ENCODE measurements at places on chromosomes 7 and 10.

DNA sequence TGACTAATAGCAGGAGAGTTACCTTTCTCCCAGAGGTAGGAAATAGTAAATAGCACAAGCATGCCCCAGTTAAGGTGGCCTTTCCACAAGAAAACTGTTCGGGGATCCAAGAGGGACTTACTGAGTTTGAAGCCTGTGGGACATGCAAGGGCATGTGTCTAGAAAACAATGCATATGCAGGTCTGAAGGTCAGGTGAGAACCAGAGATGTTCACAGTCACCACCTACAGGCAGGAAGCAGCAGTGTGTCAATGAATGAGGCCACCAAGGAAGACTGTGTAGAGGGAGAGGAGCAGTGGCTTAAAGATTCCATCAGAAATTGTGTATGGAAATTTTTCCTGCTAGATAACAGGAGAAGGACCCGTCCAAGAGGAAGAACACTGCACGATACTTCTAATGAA lies 66.0 kb downstream of the CALD1 start:
- DNase-seq: no peak

DNA sequence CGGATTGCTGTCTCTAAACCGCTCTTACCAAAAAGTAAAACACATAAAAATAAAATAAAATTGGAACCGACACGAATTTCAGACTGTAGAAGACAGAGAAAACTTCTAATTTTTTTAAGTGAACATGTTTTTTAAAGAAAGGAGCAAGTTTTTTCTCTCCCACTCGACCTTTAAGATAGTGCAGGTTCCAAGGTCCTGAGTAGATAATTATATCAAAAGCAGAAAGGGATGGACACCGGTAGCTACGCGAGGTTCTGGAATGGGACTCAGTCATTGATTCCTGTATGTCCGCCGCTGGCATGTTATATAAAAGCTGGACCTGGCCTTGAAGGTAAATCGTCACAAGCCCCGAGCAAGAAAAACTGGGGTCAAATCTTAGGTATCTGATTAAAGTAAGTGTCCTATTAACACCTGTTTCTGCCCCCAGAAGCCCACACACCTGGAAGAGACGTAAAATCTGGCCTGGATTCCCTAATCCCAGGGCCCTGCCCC lies 462 bp upstream of the CISD1 start:
- no peak for DNase-seq

- DNase-seq: no peak
These were observed 15.1 kb upstream of the GET4 start for GRCh38 chr7:861222-861621.

DNA sequence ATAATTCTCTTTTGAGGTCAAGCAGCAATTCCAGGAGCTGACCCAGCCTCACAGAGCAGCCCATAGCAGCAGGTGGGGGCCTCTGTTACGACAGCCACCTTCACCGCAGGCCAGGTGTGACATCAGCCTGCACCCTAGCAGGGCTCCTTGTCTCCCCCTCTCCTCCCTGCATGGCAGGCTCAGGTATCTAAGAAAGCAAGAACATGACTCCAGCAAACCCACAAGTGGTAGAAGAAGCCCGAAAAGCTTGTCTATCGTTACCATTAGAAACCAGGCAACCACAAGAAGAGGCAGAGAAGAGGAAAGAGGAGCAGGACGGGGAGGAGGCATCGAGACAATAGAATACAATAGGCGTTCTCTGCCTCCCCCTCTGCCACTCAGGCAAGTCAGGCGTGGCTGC lies 104.0 kb upstream of the PRR15 start:
- no peak for DNase-seq

Data from T-helper 2 cell (primary cell).